ENCODE measurements at places on chromosomes 7 and 10.

DNA sequence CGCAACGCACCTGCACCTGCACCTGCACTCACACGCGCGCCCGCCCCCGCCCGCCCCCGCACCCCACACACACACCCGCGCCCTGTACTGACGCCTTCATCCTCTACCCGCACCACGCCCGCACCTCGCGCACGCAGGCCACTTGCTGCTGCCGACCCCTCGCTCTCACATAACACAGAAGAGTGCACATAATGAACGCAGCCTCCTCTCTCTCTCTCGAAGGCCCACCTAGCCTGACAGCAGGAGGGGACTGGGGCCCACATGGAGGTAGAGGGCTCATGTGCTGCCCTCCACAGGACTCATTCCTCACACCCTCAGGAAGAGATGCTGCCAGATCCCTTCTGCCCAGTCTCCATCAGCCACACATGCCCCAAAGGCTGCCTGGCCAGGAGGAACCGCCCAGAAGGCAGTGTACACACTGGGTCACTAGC, 432 bp upstream of the CAMK2B start:
- no peak for DNase-seq

GRCh38 chr7:33550979-33551378, 354.4 kb upstream of the BMPER start:
- no peak for DNase-seq

- no peak for DNase-seq
Measured at GRCh38 chr10:114839901-114840300, 18.3 kb downstream of the FHIP2A start.

DNA sequence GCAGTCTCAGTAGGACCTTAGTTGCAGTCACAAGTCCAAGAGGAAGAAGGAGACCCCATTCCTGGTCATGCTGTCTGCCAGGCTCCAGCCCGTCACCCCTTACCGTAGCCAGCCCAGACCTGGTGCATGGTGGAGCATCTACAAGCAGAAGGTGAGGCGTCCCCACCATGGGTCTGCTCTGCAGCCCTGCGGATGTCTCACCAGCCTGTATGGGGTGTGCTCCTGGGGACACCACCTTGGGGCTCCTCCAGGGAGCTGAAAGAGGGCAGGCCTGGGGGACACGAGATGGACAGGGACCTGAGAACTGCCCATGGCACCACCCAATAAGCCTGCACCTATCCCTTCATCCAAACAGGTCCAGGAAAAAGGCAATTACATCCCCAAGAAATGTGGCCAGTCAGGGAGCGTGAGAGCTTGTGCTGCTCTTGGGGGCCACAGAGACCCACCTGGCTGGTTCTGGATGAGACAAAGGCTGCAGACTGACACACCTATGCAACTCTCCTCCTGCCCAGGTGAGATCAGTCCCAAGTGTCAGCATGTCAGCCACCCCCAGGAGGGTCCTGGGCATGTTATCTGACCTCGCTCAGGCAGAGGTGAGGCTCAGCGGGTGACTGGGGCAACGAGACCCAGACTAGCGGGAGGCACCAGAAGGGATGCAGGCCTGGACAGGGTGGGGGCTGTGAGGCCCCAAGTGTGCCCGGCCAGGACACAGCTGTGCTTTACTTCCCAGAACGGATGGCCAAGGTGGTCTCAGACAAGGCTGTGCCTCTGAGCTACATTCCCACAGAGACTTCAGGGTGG, 84.5 kb upstream of the RET start:
- DNase-seq = no peak

DNA sequence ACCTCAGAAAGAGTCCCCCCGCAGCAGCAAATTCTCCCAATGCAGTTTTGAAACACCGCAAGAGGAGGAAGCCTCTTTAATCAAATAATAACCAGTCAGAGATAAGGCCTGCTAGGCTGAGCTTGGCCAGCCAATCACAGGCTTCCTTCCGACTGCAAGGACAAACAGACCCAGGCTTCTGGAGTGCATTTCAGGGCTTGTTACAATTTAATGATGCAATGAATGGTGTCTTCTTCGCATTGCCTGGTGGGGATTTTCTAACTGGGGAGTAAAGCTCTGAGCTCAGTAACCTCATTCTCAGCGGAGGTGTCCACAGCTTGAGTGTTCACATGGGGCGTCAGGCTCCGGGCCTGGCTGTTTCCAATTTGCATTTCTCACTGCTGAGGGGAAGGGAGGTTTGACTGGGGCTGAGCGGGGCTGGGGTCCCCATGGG, 31.8 kb upstream of the GPAM start:
- no peak for DNase-seq

DNA sequence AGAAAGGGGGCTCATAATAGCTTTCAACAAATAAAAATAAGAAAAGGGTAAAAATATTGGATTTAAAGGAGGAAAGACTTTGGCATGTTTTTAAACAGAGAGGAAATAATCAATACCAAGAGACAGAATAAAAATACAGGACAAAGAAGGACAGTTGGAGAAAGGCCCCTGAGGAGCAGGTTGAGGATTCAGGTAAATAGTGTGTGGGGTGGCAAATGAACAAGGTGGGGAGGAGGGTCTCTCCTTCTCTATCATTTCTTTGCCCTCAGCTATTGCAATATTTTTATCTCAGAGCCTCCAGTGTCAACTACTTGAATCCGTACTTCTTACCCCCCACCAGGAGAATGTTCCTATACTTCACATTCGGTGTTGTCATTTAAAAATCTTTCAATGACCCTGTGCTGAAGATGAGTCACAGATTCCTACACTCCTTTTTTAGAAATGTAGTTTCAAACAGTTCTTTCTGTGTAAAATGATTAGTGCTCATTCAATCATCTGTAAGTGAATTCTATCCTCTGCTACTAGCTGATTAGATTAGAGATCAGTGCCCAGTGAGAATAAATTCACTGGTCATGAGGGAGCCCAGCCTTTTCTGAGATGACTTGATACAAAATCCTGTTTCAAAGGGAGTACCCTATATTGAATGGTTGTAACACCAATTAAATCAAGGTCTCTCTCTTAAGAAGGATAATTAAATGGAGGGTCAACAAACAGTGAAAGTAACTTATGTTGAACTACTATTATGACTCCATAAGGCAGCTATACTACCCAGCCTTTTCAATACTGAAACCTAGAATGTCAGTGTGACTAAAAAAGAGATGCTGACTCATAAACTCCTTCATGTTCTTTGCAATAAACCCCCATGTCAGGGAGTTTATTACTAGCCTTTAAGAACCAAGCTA, 50.4 kb upstream of the WNT16 start:
- no peak for DNase-seq

GRCh38 chr10:66924674-66925345, 1.0 kb upstream of the LRRTM3 start:
- no peak for DNase-seq

Data from stimulated activated CD4-positive, alpha-beta T cell treated with anti-CD3 and anti-CD28 coated beads, TNF-alpha, amount 100 ng/mL, for 24 hours (primary cell).